ENCODE measurements at places on chromosomes 5 and 9. TPM values are rescaled to one million over a fixed set of nuclear protein-coding genes. Genes with fewer than 3 reads are reported as not detected.

GRCh38 chr5:44385291-44385900 is 3.8 kb downstream of the FGF10 start:
- no peak for DNase-seq

DNA sequence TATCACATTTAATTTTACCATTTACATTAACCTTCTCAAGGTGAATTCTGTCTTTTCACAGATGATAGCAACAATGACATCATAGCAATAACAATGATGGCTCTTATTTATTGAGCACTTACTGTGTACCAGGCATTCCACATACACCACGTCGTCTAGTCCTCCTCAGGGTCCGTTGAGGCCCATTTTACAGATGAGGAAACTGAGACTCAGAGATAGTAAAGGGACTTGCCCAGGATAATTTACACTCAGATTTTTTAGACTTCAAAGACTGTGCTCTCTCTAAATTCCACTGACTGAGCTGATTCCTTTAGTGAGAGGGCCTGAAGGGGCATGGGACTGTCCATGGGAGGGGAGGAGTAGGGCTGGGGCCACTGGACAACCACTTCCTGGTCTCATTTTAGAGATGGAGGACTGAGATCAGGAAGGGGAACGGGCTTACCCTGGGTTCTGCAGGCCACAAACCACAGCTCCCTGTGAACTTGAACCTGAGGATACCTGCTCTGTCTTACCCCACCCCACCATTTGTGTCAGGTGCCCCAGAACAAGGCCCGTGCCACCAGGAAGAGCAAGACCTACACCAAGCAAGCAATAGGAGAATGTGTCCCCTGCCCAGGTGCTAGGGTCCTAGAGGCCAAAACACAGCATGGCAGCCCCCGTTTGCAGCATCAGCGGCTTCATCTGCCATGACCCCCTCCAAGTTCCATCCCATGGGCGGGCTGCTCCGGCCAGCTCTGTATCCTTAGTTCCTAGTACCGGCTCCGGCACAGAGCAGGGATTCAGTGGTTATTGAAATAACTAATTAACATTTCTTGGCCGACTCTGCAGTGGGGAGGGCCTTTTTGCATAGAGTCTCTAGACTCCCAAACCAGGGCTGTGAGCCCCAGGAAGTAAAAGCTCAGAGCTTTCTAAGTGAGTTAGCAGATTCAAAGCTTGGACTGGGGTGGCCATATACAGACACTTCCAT is 96.6 kb downstream of the RGS3 start:
- peak; percentile 68 for DNase-seq

- DNase-seq, result no peak
Observed at GRCh38 chr9:14029806-14030374, 284.1 kb downstream of the NFIB start.

- no peak for DNase-seq
Observed at GRCh38 chr5:163807781-163808180, 302.4 kb downstream of the MAT2B start.

- no peak for DNase-seq
Observed at GRCh38 chr5:27708534-27708933, 670.1 kb upstream of the CDH9 start.

DNA sequence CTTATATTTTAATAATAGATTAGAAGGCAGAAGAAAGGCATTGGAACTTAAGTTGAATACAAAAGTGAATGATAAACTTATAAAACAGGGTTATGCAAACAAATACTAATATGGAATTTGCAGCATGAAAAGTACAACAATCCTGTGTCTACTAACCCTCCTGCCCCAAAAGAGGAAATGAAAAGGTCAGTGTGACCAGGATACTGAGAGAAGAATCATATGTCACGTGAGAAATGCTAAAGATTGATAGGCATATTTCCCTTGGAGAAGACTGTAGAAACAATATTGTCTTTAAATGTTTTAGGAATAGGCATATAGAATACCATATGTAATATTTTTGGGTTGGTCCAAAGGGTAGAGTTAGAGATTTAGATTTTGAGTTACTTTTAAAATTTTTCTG is 3.8 kb downstream of the WDR36 start:
- DNase-seq, result no peak

GRCh38 chr9:123359546-123359945 is 3.5 kb downstream of the CRB2 start:
- no peak for DNase-seq

DNA sequence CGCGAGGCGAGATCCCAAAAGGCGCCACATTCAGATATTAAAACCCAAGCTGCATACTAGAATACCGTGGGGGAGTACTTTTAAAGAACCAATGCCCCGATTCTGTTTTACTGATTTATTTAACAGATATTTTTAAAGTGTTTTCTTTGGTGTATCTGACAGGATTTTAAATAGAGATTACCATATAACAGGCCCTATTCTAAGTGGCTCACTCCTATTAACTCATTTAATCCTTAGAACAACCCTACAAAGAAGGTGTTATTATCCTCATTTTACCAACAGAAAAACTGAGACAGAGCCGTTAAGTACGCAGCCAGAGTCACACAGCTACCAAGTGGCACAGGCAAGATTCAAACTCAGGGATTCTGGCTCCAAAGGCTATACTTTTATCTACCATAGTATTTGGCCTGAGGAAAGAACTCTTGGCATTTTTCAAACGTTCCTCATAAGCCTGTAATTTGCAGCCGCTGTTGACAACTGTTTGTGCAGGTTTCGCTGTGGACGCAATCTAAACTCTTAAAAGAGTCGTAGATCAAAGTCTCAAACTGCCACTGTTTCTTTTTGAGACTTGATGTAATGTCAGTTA is 550 bp upstream of the TMEM245 start:
- DNase-seq, result no peak

DNA sequence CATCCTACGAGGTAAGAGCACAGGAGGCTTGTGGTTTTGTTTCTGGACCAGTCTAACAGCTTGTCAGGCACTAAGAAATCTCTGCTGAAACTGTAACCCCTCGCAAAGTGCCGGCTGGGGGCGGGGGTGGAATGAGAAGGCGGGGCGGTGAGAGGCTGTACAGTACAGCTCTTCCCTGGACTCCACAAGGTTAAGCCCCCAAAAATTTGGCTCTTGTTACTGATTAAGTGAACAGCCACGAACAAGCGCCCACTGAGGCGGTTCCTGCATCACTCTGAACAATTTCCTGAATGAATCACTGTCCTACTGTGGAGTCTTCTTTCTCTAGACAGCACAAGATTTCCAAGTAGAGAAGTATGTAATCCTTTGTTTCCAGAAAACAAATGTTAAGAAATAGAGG is 6.8 kb downstream of the FBP2 start:
- DNase-seq, result no peak

GRCh38 chr5:7146886-7147285 is 249.1 kb upstream of the ADCY2 start:
- no peak for DNase-seq

- DNase-seq, result no peak
Observed at GRCh38 chr5:172370648-172371545, 83.4 kb downstream of the SH3PXD2B start.

DNA sequence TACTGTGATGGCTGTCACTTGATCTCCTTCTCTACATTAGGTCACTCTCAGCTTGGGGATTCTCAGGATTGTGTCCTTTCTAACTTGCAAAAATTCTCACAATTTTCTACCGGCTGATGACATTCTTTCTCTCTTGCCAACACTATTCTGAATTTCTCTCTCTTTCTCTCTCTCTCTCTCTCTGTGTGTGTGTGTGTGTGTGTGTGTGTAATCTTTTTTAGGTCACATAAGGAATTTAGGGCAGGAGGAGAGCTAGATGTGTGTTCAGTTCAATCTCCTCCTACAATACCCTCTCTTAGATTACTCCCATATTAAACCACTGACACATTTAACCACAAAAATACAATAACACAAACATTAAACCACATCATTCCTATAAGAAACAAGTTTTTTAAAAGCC is 242.3 kb upstream of the NREP start:
- DNase-seq, result no peak

GRCh38 chr9:114592356-114592755 is 4.8 kb downstream of the ATP6V1G1 start:
- DNase-seq, result no peak

DNA sequence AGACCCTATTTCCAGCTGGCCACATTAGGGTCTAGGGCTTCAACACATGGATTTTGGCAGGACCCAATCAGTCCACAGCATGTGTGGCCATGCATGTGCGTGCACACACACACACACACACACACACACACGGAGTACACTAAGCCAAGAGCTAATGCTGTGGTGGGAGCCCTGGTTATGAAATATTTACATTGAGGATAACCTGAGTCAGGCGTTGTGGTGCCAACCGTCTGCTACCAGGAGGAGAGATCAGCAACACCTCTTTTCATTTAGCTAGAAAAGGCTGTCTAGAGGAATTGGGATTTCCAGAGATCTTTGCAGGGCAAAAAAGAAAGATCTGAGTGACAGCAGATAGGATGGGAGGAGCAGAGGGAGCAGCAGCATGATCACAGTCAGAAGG is 141.5 kb downstream of the TRPM3 start:
- DNase-seq, result no peak

GRCh38 chr5:137438932-137439331 is 60.2 kb downstream of the SPOCK1 start:
- DNase-seq, result no peak

DNA sequence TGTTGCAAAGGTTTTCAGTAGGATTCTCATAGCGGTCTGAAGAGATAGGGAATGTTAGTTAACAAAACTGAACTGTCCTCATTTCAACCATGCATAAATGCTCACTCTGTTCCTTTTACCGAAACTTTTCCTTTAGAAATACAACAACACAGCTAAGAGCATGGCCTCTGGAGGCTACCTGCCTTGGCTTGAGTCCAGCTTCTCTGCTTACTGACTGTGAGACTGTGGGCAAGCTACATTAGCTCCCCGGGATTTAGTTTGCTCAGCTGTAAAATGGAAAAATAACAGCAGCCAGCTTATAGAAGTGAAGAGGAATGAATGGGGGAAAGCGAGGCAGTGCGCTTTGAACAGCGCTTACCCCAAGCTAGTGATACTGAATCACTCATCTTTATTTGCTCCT is 507.9 kb upstream of the DAP start:
- no peak for DNase-seq

- peak; percentile 83 for DNase-seq
Observed at GRCh38 chr9:21801683-21802417, 586 bp upstream of the MTAP start.

Gene NXNL2
- total RNA-seq, result not detected

Gene PCDHGA4
- 15.6 TPM for total RNA-seq

Gene EGFLAM
- 6.3 TPM for total RNA-seq

Gene IL4
- not detected for total RNA-seq

Gene WHRN
- 0.35 TPM for total RNA-seq

Gene IL17B
- total RNA-seq, result not detected

Gene IL5
- not detected for total RNA-seq

Gene IFNA21
- total RNA-seq, result not detected
